ENCODE measurements at places on chromosomes 16 and 17.

- no peaks in the 10 kb centered on the region for H3K36me3 ChIP-seq
- H3K27me3 ChIP-seq = peaks cover 21% of the 10 kb centered on the region
- H3K27ac ChIP-seq = no peak overlapping the region
- H3K4me1 ChIP-seq = no peaks in the 10 kb centered on the region
- DNase-seq = no peak
These were observed 21.6 kb upstream of the MED9 start for GRCh38 chr17:17455173-17455572.

- H3K4me3 ChIP-seq = no peak overlapping the region
- H3K4me1 ChIP-seq = peaks cover 27% of the 10 kb centered on the region
These were observed 14.3 kb upstream of the PRKAR1A start for GRCh38 chr17:68497885-68498319.

GRCh38 chr17:83154311-83155127, 75.1 kb downstream of the METRNL start:
- no peak overlapping the region for H3K4me3 ChIP-seq
- no peak overlapping the region for H3K27ac ChIP-seq
- no peaks in the 10 kb centered on the region for H3K36me3 ChIP-seq
- no peak for DNase-seq
- peaks cover 41% of the 10 kb centered on the region for H3K27me3 ChIP-seq

DNA sequence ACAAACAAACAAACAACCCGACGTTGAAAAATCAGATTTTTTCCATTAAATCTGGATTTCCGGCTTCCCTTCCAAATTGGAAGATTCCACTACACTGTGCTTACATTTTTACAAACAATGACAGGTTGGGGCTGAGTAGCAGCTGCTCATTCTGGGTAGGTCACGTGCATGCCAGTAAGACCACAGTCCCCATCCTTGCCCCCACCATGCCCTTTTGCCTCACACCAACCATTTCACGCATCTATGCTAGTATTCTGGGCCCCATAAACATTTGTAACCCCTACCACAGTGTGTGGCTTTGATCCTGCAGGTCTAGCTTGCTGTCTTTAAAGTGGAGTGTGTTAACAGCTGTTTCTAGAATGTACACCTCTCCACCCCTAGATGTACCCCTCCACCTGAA, 366.1 kb downstream of the XYLT1 start:
- H3K27ac ChIP-seq = peak overlapping the region; percentile 60
- H3K4me3 ChIP-seq = no peak overlapping the region
- DNase-seq = no peak
- H3K36me3 ChIP-seq = peaks cover 11% of the 10 kb centered on the region
- peaks cover 12% of the 10 kb centered on the region for H3K4me1 ChIP-seq
- H3K27me3 ChIP-seq = no peaks in the 10 kb centered on the region

DNA sequence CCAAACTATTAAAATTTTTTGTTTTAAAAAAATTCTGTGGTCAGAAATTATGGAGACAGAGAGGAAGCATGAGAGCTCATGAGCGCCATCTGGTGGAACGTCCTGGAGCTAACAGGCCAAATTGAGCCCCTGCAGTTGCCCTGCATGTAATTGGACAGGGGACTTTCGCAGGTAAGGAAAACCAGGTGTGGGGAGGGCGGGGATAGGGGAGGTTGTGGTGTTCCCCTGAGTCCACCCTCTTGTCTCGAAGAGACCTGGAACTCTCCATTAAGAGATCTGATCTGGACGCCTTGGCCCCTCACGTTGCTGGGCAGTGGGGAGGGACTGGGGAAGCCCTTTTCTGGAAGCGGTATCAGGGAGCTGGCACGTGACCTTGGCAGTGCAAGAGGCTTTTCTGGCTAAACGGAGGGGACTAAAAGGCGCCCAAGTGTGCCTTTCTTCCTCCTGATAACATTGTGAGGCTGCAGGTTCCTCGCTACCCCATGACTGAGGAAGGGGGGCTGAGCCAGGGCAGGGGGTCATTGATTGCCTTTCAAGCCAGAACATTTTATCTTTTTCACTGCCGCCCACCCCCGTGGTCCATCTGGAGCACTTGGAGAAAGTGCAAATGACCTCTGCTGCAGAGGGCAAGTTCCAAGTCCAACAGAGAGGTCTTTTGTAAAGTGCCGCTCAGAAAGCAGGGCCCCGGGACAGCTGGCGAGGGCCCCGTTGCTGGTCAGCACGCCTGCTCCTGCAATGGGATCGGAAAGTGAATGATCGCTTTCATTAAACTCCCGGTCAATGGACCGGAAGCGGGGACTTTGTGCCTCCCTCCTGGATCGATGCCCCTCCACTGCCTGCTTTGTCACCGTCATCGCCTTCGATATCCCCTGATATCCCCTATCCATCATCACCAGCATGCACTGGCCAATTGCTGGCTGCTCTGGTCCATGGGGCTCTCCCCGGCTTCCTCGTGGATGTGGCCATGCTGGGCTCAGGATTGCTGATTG, 18.4 kb downstream of the PDILT start:
- no peaks in the 10 kb centered on the region for H3K4me1 ChIP-seq
- no peaks in the 10 kb centered on the region for H3K36me3 ChIP-seq
- no peak overlapping the region for H3K4me3 ChIP-seq
- H3K27me3 ChIP-seq = peaks cover 6% of the 10 kb centered on the region

- peak overlapping the region; percentile 95 for H3K27ac ChIP-seq
- peak; percentile 90 for DNase-seq
- H3K4me1 ChIP-seq = peaks cover 50% of the 10 kb centered on the region
- peak overlapping the region; percentile 83 for H3K4me3 ChIP-seq
These were observed 19.7 kb downstream of the TMEM235 start for GRCh38 chr17:78250891-78251772.

- peaks cover 9% of the 10 kb centered on the region for H3K27me3 ChIP-seq
- DNase-seq = no peak
- H3K27ac ChIP-seq = no peak overlapping the region
- peaks cover 27% of the 10 kb centered on the region for H3K4me1 ChIP-seq
These were observed 6.9 kb downstream of the CAMKK1 start for GRCh38 chr17:3885970-3886369.

Data from activated naive CD4-positive, alpha-beta T cell treated with anti-CD3 and anti-CD28 coated beads, Interleukin-2, amount 10 ng/mL, durations not matched to agents 7 days and 5 days (primary cell).